Sigmoid colon (tissue), 7 donors: ENCODE measurements at places on chromosomes 11 and 22. TPM values are rescaled to one million over a fixed set of nuclear protein-coding genes. Genes with fewer than 3 reads are reported as not detected.

OR51B5 gene
- total RNA-seq, result not detected

GRCh38 chr22:49723478-49724029, 104.1 kb downstream of the BRD1 start:
- no peaks in the 10 kb centered on the region for H3K36me3 ChIP-seq
- DNase-seq, result no peak
- H3K4me1 ChIP-seq, result peaks cover 4% of the 10 kb centered on the region
- H3K27me3 ChIP-seq, result peaks cover 8% of the 10 kb centered on the region
- no peak overlapping the region for H3K4me3 ChIP-seq
- no peak overlapping the region for H3K27ac ChIP-seq

GRCh38 chr22:50247748-50248147, 2.9 kb upstream of the TUBGCP6 start:
- no peak overlapping the region for H3K4me3 ChIP-seq
- DNase-seq, result no peak
- H3K36me3 ChIP-seq, result no peaks in the 10 kb centered on the region
- H3K4me1 ChIP-seq, result no peaks in the 10 kb centered on the region
- no peaks in the 10 kb centered on the region for H3K27me3 ChIP-seq

DNA sequence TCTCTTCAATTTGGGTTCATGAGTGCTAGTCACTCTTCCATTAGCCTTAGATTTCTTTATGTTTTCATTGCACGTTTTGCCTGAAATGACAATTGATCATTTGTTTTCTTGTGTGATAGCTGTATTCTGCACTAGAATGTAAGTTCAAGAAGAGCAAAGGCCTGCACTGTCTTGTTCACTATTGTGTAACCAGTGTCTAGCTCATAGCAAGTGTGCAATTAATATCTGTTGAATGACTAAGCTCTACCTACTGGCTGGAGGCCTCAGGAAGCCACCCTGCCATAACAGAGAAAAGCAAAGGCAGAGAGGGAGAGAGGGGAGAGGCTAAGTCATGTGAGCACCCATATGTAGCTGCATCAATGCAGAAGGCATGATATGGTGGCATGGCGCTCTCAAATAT, 292.8 kb upstream of the SYN3 start:
- H3K36me3 ChIP-seq, result no peaks in the 10 kb centered on the region
- H3K4me3 ChIP-seq, result no peak overlapping the region
- H3K27ac ChIP-seq, result no peak overlapping the region
- H3K27me3 ChIP-seq, result no peaks in the 10 kb centered on the region
- no peaks in the 10 kb centered on the region for H3K4me1 ChIP-seq
- no peak for DNase-seq

DNA sequence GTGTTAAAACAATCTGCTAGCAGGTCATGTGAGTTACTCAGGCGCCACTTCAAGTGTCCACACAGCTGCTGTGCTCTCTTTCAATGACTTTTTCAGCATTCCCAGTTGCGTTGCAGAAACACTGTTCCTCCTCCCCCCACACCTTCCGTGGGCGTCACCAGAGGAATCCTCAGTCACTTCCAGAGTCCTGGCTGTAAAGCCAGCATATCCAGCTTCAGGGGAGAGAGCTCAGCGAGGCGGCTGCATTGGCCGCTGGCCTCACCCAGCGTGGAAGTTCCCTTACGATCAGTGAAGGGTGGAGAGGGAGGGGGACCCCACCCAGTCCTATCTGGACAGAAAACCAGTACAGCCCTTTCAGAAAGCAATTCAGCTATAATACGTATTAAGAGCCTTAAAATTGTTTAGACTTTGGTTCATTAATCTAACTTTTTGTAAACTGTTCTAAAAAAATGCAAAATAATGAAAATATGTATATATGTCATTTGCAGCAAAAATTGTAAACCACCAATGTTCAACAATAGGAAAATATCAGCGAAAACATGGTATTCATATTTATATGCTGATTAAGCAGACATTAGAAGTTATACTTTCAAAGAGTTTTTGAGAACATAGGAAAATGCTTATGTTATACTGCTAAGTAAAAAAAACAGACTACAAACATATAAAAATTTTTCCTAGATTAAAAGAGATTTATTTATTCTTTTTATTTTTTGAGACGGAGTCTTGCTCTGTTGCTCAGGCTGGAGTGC, 2.8 kb upstream of the ANO9 start:
- H3K4me1 ChIP-seq, result peaks cover 18% of the 10 kb centered on the region
- DNase-seq, result no peak
- no peaks in the 10 kb centered on the region for H3K36me3 ChIP-seq
- no peak overlapping the region for H3K4me3 ChIP-seq
- H3K27me3 ChIP-seq, result peaks cover 52% of the 10 kb centered on the region
- H3K27ac ChIP-seq, result no peak overlapping the region

GRCh38 chr11:73759610-73760134, 1.2 kb downstream of the RAB6A start:
- H3K27ac ChIP-seq, result peak overlapping the region; percentile 100
- H3K36me3 ChIP-seq, result no peaks in the 10 kb centered on the region
- H3K4me1 ChIP-seq, result peaks cover 28% of the 10 kb centered on the region
- H3K27me3 ChIP-seq, result no peaks in the 10 kb centered on the region
- H3K4me3 ChIP-seq, result peak overlapping the region; percentile 81

- no peaks in the 10 kb centered on the region for H3K27me3 ChIP-seq
- H3K4me3 ChIP-seq, result no peak overlapping the region
- H3K27ac ChIP-seq, result no peak overlapping the region
Measured at GRCh38 chr11:23123753-23124152, 263.5 kb upstream of the CCDC179 start.

DNA sequence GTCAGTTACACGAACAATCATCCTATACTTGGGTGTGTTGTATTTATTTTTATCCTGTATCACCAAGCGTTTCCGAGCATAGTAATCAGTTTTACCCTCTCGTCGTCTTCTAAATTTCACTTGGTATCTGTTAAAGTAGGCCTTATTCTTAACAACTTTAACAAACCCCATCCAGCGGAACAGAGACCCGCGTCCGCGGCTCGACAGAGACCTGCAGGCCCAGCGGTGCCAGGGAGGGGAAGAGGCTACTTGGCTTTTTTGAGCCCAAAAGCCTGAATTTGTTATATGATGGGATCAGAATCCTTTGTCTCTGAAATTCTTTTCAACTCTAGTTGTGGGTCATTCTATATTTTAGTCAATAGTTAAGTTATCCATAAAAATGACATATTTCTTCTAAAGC, 56.5 kb upstream of the A4GALT start:
- no peak for DNase-seq
- no peaks in the 10 kb centered on the region for H3K4me1 ChIP-seq
- no peaks in the 10 kb centered on the region for H3K27me3 ChIP-seq
- no peak overlapping the region for H3K27ac ChIP-seq
- no peaks in the 10 kb centered on the region for H3K36me3 ChIP-seq
- no peak overlapping the region for H3K4me3 ChIP-seq

GRCh38 chr11:31060880-31061279, 308.7 kb downstream of the DCDC1 start:
- no peaks in the 10 kb centered on the region for H3K27me3 ChIP-seq
- no peak overlapping the region for H3K27ac ChIP-seq
- no peaks in the 10 kb centered on the region for H3K4me1 ChIP-seq
- DNase-seq, result no peak

DNA sequence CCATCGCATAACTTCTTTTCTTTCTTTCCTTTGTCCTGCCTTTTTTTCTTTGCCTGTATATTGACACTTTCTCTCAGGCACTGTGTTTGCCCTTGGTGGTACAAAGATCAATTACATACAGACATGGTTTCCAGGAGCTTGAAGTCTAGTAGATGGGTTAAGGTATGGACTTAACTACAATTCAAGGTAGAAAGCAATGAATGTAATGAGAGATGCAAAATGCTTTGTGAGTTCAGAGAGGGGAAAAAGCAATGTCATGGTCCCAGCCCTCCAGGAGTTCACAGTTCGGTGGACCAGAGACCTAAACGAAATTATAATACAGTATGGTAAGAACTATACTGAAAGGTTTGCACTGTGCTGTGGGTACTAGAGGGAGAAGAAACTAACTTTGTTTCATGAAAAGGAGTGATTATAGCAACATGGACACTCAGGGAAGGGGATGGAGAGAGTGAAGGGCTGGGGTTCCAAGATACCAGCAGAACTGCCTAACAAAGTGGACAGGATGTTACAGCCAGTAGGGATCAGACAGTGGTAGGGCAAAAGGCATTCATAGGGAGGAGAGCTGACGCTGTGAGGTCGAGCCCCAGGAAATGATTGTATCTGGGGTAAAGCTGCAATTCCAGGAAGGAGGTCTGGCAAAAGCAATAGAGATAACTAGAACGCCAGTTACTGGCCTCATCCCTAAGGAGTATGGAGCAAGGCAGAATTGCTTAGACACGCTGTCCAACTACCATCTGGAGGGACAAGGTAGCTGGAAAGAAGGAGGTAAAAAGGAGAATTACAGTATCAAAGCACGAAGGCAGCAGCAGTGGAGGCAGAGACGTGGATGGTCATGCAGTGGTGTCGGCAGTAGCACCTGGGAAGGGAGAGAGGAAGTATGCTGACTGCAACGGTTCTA, 158.3 kb upstream of the MTMR2 start:
- H3K27me3 ChIP-seq, result no peaks in the 10 kb centered on the region
- no peak for DNase-seq
- no peaks in the 10 kb centered on the region for H3K36me3 ChIP-seq
- H3K27ac ChIP-seq, result no peak overlapping the region
- H3K4me3 ChIP-seq, result no peak overlapping the region

DNA sequence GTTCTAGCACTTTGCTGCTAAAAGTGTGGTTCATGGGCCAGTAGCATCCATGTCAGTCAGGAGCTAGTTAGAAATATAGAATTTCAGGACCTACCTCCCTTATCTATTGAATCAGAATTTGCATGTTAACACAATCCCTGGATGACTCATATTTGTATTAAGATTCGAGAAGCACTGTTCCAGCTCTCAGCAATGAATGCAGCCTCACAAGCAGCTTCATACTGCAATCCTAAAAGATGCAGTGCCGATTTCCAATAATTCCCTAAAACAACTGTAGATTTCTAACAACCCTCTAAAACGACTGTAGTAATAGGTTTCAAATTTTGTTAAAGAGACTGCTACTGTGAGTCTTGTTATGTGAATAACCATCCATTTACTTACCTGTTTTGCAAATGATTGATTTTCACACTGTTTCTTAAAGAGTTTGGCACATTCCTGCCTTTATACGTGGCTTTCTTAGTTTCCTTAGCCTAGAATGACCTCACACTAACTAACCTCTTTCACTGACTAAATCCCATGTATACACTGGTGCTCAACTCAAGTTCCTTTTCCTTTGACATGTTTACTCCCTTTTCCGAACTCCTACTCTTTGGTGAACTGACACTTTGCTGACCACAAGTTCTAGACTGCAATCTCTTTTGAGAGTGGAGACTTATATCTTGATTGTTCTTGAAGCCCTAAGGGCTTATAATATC, 511.8 kb downstream of the METTL15 start:
- H3K27me3 ChIP-seq, result no peaks in the 10 kb centered on the region
- no peaks in the 10 kb centered on the region for H3K36me3 ChIP-seq
- no peak overlapping the region for H3K4me3 ChIP-seq

GRCh38 chr22:42116848-42117424, 13.7 kb downstream of the CYP2D6 start:
- no peak for DNase-seq
- no peaks in the 10 kb centered on the region for H3K4me1 ChIP-seq
- no peak overlapping the region for H3K27ac ChIP-seq
- H3K4me3 ChIP-seq, result no peak overlapping the region
- no peaks in the 10 kb centered on the region for H3K27me3 ChIP-seq

GRCh38 chr11:45045683-45046471, 95.2 kb upstream of the TP53I11 start:
- DNase-seq, result peak; percentile 84
- peak overlapping the region; percentile 32 for H3K27ac ChIP-seq
- H3K27me3 ChIP-seq, result no peaks in the 10 kb centered on the region
- H3K4me3 ChIP-seq, result no peak overlapping the region
- peaks cover 31% of the 10 kb centered on the region for H3K4me1 ChIP-seq

PANX3 gene
- total RNA-seq, result not detected

DNA sequence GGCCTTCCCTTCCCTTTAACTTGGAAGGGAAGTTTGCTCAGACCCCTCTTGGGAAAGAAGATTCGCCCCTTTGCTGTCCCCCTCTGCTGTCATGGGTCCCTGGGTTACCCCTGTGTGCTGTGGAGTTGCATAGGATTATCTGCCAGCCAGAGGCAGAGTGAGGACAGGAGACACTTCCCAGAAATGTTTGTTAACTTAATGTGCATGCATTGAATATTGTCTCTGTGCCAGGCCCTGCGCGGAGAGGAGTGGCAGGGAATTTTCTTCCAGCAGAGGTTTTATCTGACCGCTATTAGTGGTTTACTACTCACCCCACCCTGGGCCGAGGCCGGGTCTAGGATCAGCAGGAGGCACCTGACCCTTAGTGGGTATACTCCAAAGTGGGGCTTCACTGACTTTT, 894.8 kb downstream of the TBC1D22A start:
- no peak overlapping the region for H3K4me3 ChIP-seq
- H3K27ac ChIP-seq, result no peak overlapping the region
- peaks cover 29% of the 10 kb centered on the region for H3K4me1 ChIP-seq
- H3K36me3 ChIP-seq, result no peaks in the 10 kb centered on the region
- no peak for DNase-seq

- no peak overlapping the region for H3K27ac ChIP-seq
- no peaks in the 10 kb centered on the region for H3K4me1 ChIP-seq
- no peak overlapping the region for H3K4me3 ChIP-seq
- H3K27me3 ChIP-seq, result no peaks in the 10 kb centered on the region
Measured at GRCh38 chr11:45455536-45455935, 169.4 kb upstream of the SYT13 start.

BBOX1 gene
- not detected for total RNA-seq

GRCh38 chr11:124841840-124842239, 23.4 kb upstream of the ROBO3 start:
- DNase-seq, result no peak
- H3K27me3 ChIP-seq, result peaks cover 51% of the 10 kb centered on the region
- H3K36me3 ChIP-seq, result no peaks in the 10 kb centered on the region
- peaks cover 21% of the 10 kb centered on the region for H3K4me1 ChIP-seq
- no peak overlapping the region for H3K4me3 ChIP-seq

- no peak for DNase-seq
- H3K4me1 ChIP-seq, result peaks cover 8% of the 10 kb centered on the region
- no peak overlapping the region for H3K27ac ChIP-seq
- H3K27me3 ChIP-seq, result no peaks in the 10 kb centered on the region
- H3K36me3 ChIP-seq, result no peaks in the 10 kb centered on the region
Measured at GRCh38 chr11:17156283-17156682, 51.5 kb downstream of the PIK3C2A start.

- DNase-seq, result no peak
- no peak overlapping the region for H3K4me3 ChIP-seq
- no peak overlapping the region for H3K27ac ChIP-seq
- H3K36me3 ChIP-seq, result no peaks in the 10 kb centered on the region
- no peaks in the 10 kb centered on the region for H3K27me3 ChIP-seq
Measured at GRCh38 chr11:31649129-31649966, 139.8 kb downstream of the ELP4 start.

TPBGL gene
- 0.36 TPM for total RNA-seq

IGF2 gene
- 13.9 TPM for total RNA-seq

- H3K36me3 ChIP-seq, result no peaks in the 10 kb centered on the region
- DNase-seq, result no peak
Measured at GRCh38 chr11:87255589-87255988, 217.9 kb downstream of the TMEM135 start.

TMPRSS13 gene
- total RNA-seq, result not detected

- DNase-seq, result no peak
- no peak overlapping the region for H3K4me3 ChIP-seq
- no peaks in the 10 kb centered on the region for H3K27me3 ChIP-seq
- H3K36me3 ChIP-seq, result peaks cover 7% of the 10 kb centered on the region
Measured at GRCh38 chr11:101091781-101092180, 37.8 kb downstream of the PGR start.

GRCh38 chr11:117807482-117808327, 10.7 kb upstream of the DSCAML1 start:
- no peaks in the 10 kb centered on the region for H3K36me3 ChIP-seq
- H3K27ac ChIP-seq, result no peak overlapping the region

OR5M11 gene
- not detected for total RNA-seq
